ENCODE measurements at places on chromosomes 2 and 18. TPM values are rescaled to one million over a fixed set of nuclear protein-coding genes. Genes with fewer than 3 reads are reported as not detected.

GCG gene
- not detected for total RNA-seq

ADCYAP1 gene
- total RNA-seq = not detected

RFTN2 gene
- total RNA-seq = 9.9 TPM

IL1B gene
- total RNA-seq = not detected

MAL gene
- not detected for total RNA-seq

CTLA4 gene
- not detected for total RNA-seq

CROCC2 gene
- not detected for total RNA-seq

CD8A gene
- not detected for total RNA-seq

ANKRD62 gene
- not detected for total RNA-seq

CCBE1 gene
- total RNA-seq = not detected

IL1F10 gene
- total RNA-seq = not detected

CPO gene
- total RNA-seq = not detected

KANSL3 gene
- total RNA-seq = 36.9 TPM

LHCGR gene
- total RNA-seq = not detected

IL36A gene
- not detected for total RNA-seq

All from endothelial cell of umbilical vein (primary cell).